ENCODE measurements at places on chromosomes 6 and 20.
A peak's percentile ranks its signal among the peaks of the same experiment; 100 is the strongest.

DNA sequence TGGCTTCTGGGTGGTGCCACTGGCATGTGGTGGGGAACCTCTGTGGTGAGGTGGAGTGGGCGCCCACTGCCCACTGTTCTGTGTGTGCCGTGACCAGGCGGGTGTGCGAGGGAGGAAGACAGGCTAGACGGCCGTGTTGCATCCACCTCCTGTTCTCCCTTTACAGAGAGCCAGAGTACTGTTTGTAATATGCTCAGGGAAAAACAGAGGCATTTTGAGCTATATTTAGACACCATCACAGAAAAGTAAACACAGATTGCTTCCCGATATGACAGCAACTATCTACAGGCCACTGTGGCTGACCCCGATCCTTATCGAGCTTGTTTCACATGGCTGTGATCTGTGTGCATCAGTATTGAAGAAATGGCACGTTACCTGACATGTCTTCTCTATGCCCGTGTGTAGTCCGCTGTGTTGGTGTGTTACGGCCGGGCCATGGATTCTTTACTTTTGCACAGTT lies 45.6 kb downstream of the ARID1B start:
- no peak for DNase-seq

- DNase-seq = peak; percentile 49
These were observed 85.7 kb downstream of the NFATC2 start for GRCh38 chr20:51456511-51457509.

- DNase-seq = no peak
These were observed 377.1 kb downstream of the FOXA2 start for GRCh38 chr20:22207280-22207679.

DNA sequence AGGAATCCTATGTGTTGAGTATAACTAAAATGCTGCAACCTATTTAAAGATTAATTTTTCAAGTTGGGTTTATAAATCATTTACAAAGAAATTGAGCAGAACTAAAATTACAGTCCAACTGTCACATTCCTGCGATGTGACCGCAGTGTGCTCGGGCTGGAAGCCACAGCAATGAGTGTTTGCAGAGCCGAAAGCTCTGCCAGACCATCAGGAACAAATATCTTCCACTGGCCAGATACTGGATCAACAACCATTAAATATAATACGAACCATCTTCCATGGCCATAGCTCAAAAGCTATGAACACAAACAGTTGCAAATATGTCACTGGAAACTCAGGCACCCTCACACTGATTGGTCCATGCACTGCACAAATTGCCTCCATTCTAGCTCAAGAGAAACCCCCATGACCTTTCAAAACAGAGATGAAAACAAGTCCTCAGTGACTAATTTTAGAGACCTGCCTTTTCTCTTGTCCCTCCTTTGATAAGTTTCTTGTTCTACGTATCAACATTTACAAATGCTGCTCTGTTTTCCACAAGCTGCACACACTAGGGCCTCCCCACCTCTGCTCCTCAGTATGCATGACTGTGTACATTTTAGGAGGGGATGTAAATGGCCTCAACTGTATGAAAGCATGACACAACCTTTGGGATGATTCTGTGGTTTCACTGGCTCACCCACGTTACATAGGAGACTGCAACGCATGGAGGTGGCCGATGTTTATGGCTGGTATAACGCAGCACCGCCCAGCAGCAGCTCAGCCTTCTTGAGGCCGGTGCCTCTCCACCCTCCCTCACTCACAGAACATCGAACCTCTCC lies 171.7 kb downstream of the WDR27 start:
- peak; percentile 53 for DNase-seq

- no peak for DNase-seq
These were observed 414.5 kb downstream of the ESR1 start for GRCh38 chr6:152221806-152222628.

GRCh38 chr6:131427434-131428058 lies 145.5 kb upstream of the ARG1 start:
- no peak for DNase-seq

- DNase-seq = no peak
These were observed 85.5 kb upstream of the FLRT3 start for GRCh38 chr20:14422892-14423291.

GRCh38 chr6:143115728-143116127 lies 55.0 kb downstream of the AIG1 start:
- DNase-seq = no peak
